H9 (cell line): ENCODE measurements at places on chromosomes 2 and 18.

GRCh38 chr2:138496096-138496651 is 5.4 kb upstream of the SPOPL start:
- H3K4me1 ChIP-seq = no peaks in the 10 kb centered on the region
- H3K27ac ChIP-seq = no peak overlapping the region
- 0 out of 2 replicates have a peak, but pooled peaks cover 5% of the 10 kb centered on the region for H3K36me3 ChIP-seq
- no peak overlapping the region for H3K4me3 ChIP-seq

- H3K27ac ChIP-seq = no peak overlapping the region
- no peaks in the 10 kb centered on the region for H3K36me3 ChIP-seq
- H3K4me3 ChIP-seq = no peak overlapping the region
- no peaks in the 10 kb centered on the region for H3K4me1 ChIP-seq
- DNase-seq = peak; percentile 74
These were observed 216.3 kb downstream of the BCL11A start for GRCh38 chr2:60337142-60337497.

DNA sequence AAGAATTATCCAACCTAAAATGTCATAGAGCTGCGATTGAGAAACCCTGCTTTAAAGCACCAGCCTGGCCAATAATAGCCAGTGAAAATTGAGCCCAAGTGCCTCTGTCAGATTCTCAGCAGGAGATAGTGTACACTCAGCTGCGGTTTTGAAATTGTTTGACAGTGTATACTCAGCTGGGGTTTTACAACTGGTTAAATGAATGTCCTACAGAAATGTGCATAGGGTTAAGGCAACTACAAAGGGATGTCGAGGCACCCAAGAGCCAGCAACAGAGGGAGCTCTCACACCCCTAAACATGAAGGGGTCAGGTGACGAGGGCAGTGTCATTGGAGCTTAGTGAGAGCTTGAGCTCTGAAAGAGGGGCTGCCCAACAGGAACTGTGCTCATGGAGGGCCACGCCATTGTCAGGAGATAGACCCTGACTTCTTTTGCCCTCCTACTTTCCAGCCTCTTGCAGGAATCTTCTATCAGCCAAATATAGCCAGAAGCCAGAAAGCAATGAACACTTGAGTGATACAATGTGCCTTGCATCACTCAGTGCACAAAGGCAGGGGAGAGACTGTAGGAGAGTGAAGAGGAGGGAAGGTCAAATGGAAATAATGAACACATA is 15.1 kb downstream of the ACTG2 start:
- DNase-seq = peak; percentile 71
- no peaks in the 10 kb centered on the region for H3K4me1 ChIP-seq
- H3K27me3 ChIP-seq = no peaks in the 10 kb centered on the region
- no peak overlapping the region for H3K27ac ChIP-seq
- H3K36me3 ChIP-seq = no peaks in the 10 kb centered on the region

- H3K27me3 ChIP-seq = no peaks in the 10 kb centered on the region
- no peak overlapping the region for H3K4me3 ChIP-seq
- no peaks in the 10 kb centered on the region for H3K4me1 ChIP-seq
- H3K27ac ChIP-seq = no peak overlapping the region
These were observed 413.0 kb downstream of the PTPRM start for GRCh38 chr18:7980136-7980535.

GRCh38 chr18:41613003-41613609 is 341.9 kb upstream of the PIK3C3 start:
- no peak overlapping the region for H3K27ac ChIP-seq
- H3K4me1 ChIP-seq = no peaks in the 10 kb centered on the region
- peaks cover 7% of the 10 kb centered on the region for H3K36me3 ChIP-seq
- no peaks in the 10 kb centered on the region for H3K27me3 ChIP-seq
